ENCODE measurements at places on chromosomes 11 and 22. TPM values are rescaled to one million over a fixed set of nuclear protein-coding genes. Genes with fewer than 3 reads are reported as not detected.

Gene NCAM1
- not detected for total RNA-seq

Gene MPPED2
- total RNA-seq, result not detected

Gene MIAT
- total RNA-seq, result 0.26 TPM

Gene CBX7
- 0.70 TPM for total RNA-seq

Gene STK33
- 4.0 TPM for total RNA-seq

Gene TYR
- total RNA-seq, result not detected

Gene FOLR2
- not detected for total RNA-seq

Gene TSSK2
- total RNA-seq, result not detected

Gene LRRC75B
- 5.9 TPM for total RNA-seq

Gene FAT3
- total RNA-seq, result 0.27 TPM

Gene BEST1
- total RNA-seq, result 2.3 TPM

Gene RASSF10
- 3.4 TPM for total RNA-seq

Gene LRRC74B
- not detected for total RNA-seq

Gene LAMTOR1
- total RNA-seq, result 142 TPM

Gene ACR
- not detected for total RNA-seq

Gene NEFH
- not detected for total RNA-seq

Gene ART5
- total RNA-seq, result not detected

Gene PIWIL4
- total RNA-seq, result 0.20 TPM

Gene HTR3A
- total RNA-seq, result not detected

Gene MRPL40
- 41.7 TPM for total RNA-seq

Gene LYVE1
- 0.27 TPM for total RNA-seq

Gene DGCR6
- 0.97 TPM for total RNA-seq

Gene OR10G8
- total RNA-seq, result not detected

Gene SF1
- 179 TPM for total RNA-seq

Gene CYTH4
- 0.76 TPM for total RNA-seq

Gene CASP5
- not detected for total RNA-seq

Gene GAB4
- not detected for total RNA-seq

Gene RNF169
- 5.3 TPM for total RNA-seq

Gene OR52I2
- not detected for total RNA-seq

Gene KRTAP5-11
- not detected for total RNA-seq

Gene P4HA3
- total RNA-seq, result 49.8 TPM

Gene CRYBB3
- total RNA-seq, result not detected

Gene PRG3
- not detected for total RNA-seq

Gene TBX1
- 5.7 TPM for total RNA-seq

Gene SCN4B
- 0.05 TPM for total RNA-seq

Gene OR52E8
- total RNA-seq, result not detected

Gene KCNK7
- 0.22 TPM for total RNA-seq

Gene FAM180B
- not detected for total RNA-seq

Gene INS
- total RNA-seq, result not detected

Gene CPT1B
- total RNA-seq, result 18.9 TPM

Gene EIF4ENIF1
- 14.9 TPM for total RNA-seq
